Anterior cingulate cortex (tissue), 58 donors: ENCODE measurements at places on chromosomes 3 and 15.

DNA sequence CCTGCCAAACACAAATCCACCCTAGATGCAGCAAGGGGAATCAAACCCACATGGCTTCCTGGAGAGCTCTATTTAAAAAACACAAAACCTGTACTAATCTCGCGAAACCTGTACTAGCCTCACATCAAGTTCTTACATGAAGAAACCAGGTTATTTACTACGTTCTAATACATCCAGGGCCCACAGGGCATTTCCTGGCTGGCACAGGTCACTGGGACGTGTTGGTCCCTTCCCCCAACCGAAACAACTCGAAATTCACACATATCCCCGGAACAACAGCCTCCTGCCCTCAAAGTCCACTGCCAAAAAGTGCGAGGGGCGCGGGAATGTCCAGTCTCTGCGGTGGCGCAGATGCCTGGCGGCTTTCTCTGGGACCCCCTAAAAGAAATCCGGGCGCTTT lies 955 bp downstream of the CDCP1 start:
- DNase-seq, result no peak

DNA sequence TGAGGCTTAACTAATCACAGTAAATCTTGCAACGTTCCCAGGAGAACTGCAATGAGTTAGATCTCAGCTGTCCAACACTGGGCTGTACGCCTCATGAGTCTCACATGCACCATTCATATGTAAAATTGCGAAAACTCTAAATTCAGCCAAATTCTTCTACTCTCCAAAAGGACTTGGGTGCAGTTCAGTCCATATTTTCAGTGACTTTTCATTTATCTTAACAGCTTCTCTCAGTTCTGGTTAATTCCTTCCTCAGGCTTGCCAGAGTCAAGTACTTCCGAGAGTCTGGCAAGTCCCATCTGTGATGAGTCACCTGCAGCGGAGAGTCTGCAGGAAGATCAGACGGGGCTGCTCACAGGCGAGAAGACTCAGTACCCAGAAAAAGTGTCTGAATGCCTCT lies 11.5 kb downstream of the CCDC80 start:
- no peak for DNase-seq

- no peak for DNase-seq
Observed at GRCh38 chr3:32325201-32325600, 66.5 kb upstream of the CMTM7 start.

- DNase-seq, result no peak
Observed at GRCh38 chr3:107681396-107681795, 158.6 kb downstream of the BBX start.

DNA sequence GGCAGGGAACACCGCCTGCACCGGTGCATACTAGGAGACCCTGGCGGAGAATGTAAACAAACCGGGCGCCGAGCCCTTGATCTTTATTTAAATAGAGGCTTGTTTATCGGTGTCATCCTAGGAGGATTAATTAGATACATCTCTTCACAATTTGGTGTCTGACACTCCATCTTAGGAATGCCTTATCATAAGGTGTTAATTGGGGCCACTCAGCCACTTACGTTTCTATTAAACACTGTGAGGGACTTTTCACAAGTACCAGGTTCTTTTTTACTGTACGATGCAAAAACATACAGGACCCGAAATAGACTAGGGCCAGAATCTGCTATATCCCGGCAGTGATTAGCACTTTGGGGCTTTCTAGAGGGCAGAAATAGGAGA lies 8.0 kb downstream of the EOMES start:
- DNase-seq, result no peak

- no peak for DNase-seq
Observed at GRCh38 chr15:76930831-76931396, 635 bp upstream of the RCN2 start.

DNA sequence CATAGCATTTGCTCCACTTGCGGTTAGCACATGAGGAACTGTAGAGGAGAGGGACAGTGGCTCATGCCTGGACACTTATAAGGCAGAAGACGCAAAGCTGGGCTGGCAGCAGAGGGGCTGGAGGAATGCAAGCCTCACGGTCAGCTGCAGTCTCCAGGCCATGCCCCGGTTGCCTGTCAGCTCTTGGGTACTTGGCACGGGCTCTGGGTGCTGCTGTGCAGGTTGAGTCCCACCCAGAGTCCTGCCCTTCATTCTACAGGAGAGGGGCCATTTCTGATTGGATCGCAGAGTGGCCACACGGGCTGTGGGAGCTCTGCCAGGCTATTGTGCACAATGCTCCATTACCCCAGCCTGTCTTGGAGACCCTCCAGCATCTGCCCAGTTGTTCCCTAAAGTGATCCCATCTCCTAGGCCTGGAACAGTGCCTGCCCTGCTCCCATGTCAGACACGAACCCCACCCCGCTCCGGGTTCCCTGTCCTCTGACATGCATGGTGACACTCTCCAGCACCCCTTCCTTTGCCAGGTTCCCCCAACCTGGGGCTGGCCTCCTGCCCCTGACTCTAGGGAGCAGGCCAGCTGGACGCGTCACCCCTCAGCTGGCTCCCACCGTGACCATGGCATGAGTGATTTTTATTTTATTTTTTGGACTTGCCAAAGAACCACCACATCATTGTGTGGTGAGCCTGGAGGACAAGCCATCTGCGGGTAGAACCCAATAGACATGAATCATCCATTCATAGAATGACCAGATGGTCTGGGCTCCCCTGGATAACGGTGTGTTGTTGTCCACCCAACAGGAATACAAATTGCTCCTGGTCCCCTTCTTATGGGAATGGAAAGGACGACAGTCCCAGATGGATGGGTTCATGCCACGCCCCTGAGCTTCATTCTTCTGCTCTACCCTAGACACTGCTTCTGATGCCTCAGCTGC lies 51.0 kb upstream of the KLF13 start:
- DNase-seq, result no peak

DNA sequence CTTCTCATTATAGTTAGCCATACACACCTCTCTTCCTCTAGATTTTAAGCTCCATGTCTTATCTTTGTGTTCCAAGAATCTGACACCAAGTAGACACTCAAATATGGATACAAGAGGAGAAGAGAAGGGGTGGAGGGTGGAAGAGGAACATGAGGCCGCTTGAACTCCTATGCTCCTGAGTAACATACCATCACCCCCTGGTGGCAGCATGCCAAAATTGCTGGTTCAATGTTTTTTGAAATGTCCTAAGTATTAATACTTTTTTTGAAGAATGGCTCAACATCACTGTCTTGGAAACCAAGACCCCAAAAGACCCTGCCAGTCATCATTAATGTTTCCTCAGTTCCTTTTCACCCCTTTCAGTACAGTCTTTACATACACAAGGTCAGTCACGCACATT lies 71.8 kb upstream of the HACD2 start:
- DNase-seq, result no peak

GRCh38 chr15:38696109-38696727 lies 131.6 kb upstream of the RASGRP1 start:
- DNase-seq, result no peak

DNA sequence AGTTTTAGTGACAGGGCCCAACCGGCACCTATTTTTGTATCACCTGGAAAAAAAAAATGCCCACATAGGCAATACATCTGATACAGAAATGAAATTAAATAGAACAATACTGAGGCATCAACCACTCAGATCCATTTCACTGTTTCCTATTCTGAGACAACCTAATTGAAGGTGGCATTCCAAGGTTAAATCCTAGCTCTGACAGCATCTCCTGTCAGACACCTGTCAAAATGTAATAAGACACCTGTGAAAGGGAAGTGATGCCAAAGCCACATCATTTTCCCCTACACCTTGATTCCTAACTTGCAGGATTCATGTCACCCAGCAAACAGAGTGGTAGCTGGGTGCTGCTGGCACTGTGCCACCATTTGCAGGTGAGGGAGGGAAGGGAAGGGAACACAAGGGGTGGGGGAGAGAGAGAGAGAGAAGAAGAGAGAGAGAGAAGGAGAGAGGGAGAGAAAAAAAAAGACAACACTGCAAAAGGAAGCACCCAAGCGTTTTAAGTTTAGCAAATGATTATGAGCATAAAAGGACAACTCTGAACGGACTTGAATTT lies 1044.6 kb upstream of the CFAP20DC start:
- no peak for DNase-seq

DNA sequence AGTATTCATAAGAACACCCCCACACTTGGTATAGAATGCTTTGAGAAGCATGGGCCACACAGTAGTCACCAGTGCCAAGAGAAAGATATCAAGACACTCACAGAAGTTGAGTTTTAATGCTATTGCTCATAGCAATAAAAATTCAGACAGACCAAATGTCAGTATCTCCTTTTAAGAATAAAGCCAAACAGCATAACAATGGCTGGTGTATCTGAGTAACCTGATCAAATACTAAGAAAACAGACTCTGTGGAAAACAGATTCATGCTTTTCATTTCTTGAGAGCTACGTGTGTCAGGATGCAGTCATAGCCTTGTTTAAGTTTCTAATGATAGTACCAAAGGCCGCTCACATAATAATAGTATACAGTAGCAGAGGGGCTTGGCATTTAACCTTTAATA lies 778.5 kb downstream of the MECOM start:
- no peak for DNase-seq

DNA sequence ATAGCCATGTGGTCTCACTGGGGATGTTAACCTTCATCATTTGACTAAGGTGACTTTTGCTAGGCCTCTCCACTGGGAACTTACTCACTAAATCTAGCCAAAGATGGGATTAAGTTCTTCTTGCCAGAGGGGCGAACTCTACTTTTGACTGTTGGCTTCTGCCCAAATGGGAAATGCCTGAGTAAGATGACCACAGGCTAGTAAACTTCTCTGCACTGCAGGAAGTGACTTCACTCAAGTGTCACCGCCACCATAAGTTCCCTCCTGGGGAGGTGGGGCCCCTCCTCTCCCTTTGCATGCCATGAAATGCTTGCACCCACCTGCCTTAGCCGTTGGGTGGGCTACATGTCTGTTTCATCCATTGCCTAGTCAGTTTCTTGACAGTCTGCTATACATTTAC lies 388.3 kb downstream of the FEZF2 start:
- DNase-seq, result no peak
